ENCODE measurements at places on chromosomes 7 and 10. TPM values are rescaled to one million over a fixed set of nuclear protein-coding genes. Genes with fewer than 3 reads are reported as not detected.

Gene SHOC2
- total RNA-seq: 21.6 TPM

Gene SPDYE9
- total RNA-seq: not detected

Gene CLRN3
- not detected for total RNA-seq

Gene CRCP
- 20.3 TPM for total RNA-seq

Gene NKX1-2
- 57.7 TPM for total RNA-seq

Gene FAM131B
- 24.0 TPM for total RNA-seq

Gene AZGP1
- 2.7 TPM for total RNA-seq

Gene MYO1G
- total RNA-seq: 0.48 TPM

Gene AGR2
- 1.6 TPM for total RNA-seq

Gene HKDC1
- total RNA-seq: not detected

DNA sequence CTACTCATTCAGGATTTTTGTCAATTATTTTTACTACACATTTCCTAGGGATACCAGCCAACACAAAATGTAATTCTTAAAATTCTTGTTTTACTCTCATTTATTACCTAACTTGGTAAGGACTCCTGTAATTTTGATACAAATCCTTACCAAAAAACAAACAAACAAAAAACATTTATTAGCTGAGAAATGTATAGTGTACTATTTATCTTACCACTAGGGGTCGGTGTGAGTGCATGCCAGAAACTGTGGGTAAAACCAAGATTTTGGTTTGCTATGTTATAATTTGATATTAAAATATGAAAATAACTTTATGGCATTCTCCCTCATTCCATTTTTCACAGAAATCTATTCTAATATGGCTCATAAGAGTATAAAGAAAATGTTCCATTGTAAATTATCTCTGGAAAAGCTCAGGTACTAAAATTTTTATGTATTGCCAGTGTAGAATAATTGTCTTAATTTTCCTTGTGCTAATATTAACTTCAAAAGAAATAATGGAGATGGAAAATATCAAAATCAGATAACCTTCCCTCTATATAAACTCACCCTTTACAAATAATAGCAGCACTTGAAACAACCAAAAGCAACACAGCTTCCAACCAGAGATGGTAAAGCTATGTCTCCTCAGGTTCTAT, 290.8 kb upstream of the PCDH15 start:
- no peak for DNase-seq
- no peak overlapping the region for H3K27ac ChIP-seq
- no peaks in the 10 kb centered on the region for H3K36me3 ChIP-seq
- no peak overlapping the region for H3K4me3 ChIP-seq

DNA sequence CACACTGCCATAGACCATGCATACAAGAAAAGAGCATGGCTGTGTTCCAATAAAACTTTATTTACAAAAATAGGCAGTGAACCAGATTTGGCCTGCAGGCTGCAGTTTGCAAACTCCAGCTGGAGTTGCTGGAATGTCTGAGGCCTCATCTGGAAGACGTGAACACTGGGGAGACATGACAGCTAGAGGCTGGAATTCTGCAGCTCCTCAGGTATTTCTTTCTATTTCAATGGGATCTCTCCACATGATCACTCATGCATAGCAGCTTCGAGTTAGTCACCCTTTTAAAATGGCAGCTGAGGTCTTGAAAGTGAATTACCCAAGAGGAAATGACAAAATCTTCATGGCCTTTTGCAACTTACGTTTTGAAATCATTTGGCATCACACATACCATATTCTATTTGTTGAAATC, 52.6 kb upstream of the BET1 start:
- no peaks in the 10 kb centered on the region for H3K27me3 ChIP-seq
- H3K4me1 ChIP-seq: peaks cover 30% of the 10 kb centered on the region
- H3K36me3 ChIP-seq: no peaks in the 10 kb centered on the region
- no peak overlapping the region for H3K27ac ChIP-seq

- peaks cover 2% of the 10 kb centered on the region for H3K27me3 ChIP-seq
- H3K4me1 ChIP-seq: 0 out of 2 replicates have a peak, but pooled peaks cover 5% of the 10 kb centered on the region
- H3K27ac ChIP-seq: no peak overlapping the region
- H3K36me3 ChIP-seq: no peaks in the 10 kb centered on the region
- no peak for DNase-seq
Measured at GRCh38 chr10:84063440-84063839, 75.9 kb upstream of the GHITM start.

GRCh38 chr7:152624228-152624627, 51.7 kb downstream of the XRCC2 start:
- DNase-seq: no peak
- no peak overlapping the region for H3K4me3 ChIP-seq
- H3K36me3 ChIP-seq: no peaks in the 10 kb centered on the region
- no peaks in the 10 kb centered on the region for H3K27me3 ChIP-seq
- no peak overlapping the region for H3K27ac ChIP-seq

DNA sequence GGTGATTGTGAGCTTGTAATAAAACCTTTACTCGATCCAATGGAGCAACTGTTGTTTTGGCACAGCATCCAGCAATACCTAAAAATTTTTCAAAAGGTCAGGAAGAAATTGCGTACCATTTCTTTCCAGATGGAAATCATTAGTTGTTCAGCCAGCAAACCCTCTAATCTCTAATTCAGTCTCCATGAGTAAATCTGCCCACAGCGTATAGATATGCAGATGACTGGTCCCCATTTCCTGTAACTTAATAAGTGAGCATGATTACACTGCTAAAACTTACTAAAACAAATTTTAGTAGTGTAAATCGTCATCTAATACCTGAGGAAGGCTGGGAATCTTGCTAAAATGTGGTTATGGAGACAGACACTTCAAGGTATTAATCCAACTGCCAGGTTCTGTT, 10.6 kb downstream of the SLC25A16 start:
- H3K27ac ChIP-seq: peak overlapping the region; percentile 22
- H3K36me3 ChIP-seq: no peaks in the 10 kb centered on the region
- no peak for DNase-seq

- H3K4me1 ChIP-seq: no peaks in the 10 kb centered on the region
- no peaks in the 10 kb centered on the region for H3K27me3 ChIP-seq
- no peak overlapping the region for H3K4me3 ChIP-seq
Measured at GRCh38 chr10:121865554-121865953, 62.3 kb downstream of the ATE1 start.

GRCh38 chr10:110881905-110882304, 10.2 kb downstream of the PDCD4 start:
- no peak overlapping the region for H3K4me3 ChIP-seq

DNA sequence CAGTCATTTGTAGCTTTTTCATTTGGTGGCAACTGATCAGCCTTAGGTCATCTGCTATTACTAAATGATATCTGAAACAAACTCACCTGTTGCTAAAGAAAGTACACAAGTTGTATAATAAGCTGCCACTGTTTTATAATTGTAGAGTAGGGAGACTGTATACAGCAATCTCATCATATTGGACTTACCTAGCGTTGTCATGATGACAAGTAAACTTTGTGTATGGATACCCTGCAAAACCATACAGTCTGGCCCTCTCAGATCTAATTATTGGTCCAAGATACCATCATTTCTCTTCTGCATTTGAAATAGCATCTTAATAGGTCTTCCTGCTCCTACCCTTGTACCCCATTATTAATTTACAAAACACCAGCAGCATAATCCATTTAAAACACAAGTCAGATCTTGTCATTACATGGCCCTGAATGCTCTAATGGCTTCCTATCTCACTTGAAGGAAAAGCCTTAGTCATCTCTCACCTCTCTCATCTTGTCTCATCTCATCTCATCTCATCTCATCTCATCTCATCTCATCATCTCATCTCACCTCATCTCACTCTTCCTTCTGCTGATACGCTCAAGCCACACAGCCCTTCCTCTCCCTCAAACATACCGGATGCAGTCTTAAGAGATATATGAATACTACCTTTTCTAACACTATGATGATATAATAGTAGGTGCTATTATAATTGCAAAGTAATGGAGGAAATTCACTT, 540.6 kb downstream of the MDFIC start:
- H3K4me3 ChIP-seq: no peak overlapping the region
- no peaks in the 10 kb centered on the region for H3K27me3 ChIP-seq
- no peak for DNase-seq
- no peak overlapping the region for H3K27ac ChIP-seq

DNA sequence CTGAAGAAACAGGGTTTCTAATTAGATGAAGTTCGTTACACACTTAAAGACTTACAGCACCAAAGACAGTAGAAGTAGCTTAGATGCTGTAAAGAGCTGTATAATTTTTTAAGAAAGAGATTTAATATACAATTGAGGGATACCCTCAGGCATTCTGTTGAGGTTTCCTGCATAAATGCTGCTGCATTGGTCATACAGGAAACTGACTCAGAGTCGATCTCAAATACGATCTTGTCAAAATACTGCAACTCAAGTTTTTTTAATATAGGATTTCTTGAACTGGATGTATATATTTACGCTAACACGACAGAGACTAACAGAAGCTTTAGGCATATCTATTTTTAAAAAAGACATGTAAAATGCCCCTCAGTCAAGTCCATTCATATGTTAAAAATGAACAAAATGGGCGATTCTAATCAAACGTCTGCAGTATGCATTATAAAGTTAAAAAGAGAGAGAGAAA, 2.4 kb upstream of the ARID5B start:
- DNase-seq: no peak
- H3K27me3 ChIP-seq: peaks cover 51% of the 10 kb centered on the region
- peak overlapping the region; percentile 93 for H3K4me3 ChIP-seq

GRCh38 chr10:25573316-25573715, 360.7 kb upstream of the MYO3A start:
- H3K27me3 ChIP-seq: no peaks in the 10 kb centered on the region
- H3K36me3 ChIP-seq: no peaks in the 10 kb centered on the region
- no peak overlapping the region for H3K27ac ChIP-seq
- H3K4me3 ChIP-seq: no peak overlapping the region
- DNase-seq: no peak
- peaks cover 8% of the 10 kb centered on the region for H3K4me1 ChIP-seq

DNA sequence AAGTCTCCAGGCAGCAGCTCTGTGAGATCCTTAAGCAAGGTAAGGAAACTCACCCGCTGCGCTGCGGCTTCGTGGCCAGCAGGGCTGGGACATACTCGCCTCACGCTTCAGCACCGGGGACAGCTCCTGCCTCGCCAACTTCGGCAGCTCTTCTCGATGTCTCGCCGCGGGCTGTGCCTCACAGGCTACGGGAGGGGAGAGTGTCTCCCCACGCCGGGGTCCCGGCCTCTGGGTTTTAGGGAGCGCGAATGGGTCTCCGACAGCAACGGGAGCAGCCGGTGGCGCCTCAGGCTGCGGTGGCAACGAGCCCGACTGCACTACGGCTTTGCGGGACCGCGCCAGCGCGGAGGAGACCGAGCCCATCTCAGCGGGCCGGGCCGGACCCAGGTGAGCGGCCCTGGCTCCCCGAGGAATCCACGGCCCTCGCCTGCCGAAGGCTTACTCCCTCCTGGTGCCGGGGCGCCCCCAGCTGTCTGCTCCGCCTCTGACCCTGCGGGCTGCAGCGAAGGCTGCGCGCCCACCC, 62.4 kb downstream of the LSM5 start:
- peaks cover 83% of the 10 kb centered on the region for H3K27me3 ChIP-seq
- peak; percentile 96 for DNase-seq
- H3K36me3 ChIP-seq: no peaks in the 10 kb centered on the region
- no peak overlapping the region for H3K27ac ChIP-seq

GRCh38 chr7:57202274-57202673, 70.0 kb upstream of the ZNF479 start:
- no peak overlapping the region for H3K4me3 ChIP-seq
- H3K36me3 ChIP-seq: peaks cover 40% of the 10 kb centered on the region
- no peak for DNase-seq

GRCh38 chr7:116180302-116180701, 30.0 kb upstream of the TES start:
- H3K27me3 ChIP-seq: peaks cover 11% of the 10 kb centered on the region
- no peaks in the 10 kb centered on the region for H3K4me1 ChIP-seq
- peaks cover 1% of the 10 kb centered on the region for H3K36me3 ChIP-seq
- no peak overlapping the region for H3K27ac ChIP-seq

GRCh38 chr10:10513067-10513466, 504.6 kb upstream of the CELF2 start:
- H3K27ac ChIP-seq: no peak overlapping the region
- 0 out of 2 replicates have a peak, but pooled peaks cover 6% of the 10 kb centered on the region for H3K4me1 ChIP-seq
- H3K36me3 ChIP-seq: no peaks in the 10 kb centered on the region

DNA sequence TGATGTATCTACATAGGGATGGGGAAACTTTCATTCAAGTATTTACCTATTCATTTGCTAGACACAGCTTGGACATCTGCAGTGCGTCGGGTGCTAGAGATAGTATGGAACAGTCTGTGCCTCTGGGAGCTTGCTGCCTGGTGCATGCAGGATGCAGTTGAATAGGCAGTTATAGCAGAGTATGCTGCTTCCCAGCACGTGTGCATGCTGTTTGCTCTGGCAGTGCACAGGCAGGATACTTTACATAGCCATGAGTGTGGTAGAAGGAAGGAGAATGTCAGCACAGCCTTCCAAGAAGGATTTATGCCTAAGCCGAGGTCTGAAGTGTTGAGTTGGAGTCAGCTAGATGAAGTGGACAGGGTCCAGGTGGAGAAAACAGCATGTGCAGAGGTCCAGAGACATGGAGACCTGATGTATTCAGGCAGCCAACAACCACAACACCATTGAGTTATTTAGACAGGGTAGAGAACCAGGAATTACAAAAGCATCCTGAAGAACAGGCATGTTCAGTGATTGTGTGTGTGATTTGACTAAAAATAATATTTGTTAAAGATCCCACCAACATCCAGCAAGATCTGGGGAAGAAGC, 8.1 kb downstream of the MAP3K8 start:
- no peak overlapping the region for H3K4me3 ChIP-seq
- DNase-seq: no peak
- no peak overlapping the region for H3K27ac ChIP-seq
- H3K27me3 ChIP-seq: no peaks in the 10 kb centered on the region
- peaks cover 22% of the 10 kb centered on the region for H3K4me1 ChIP-seq

- H3K4me3 ChIP-seq: no peak overlapping the region
- H3K4me1 ChIP-seq: peaks cover 3% of the 10 kb centered on the region
- no peaks in the 10 kb centered on the region for H3K36me3 ChIP-seq
- H3K27ac ChIP-seq: no peak overlapping the region
Measured at GRCh38 chr10:48894911-48895802, 44.5 kb downstream of the LRRC18 start.

DNA sequence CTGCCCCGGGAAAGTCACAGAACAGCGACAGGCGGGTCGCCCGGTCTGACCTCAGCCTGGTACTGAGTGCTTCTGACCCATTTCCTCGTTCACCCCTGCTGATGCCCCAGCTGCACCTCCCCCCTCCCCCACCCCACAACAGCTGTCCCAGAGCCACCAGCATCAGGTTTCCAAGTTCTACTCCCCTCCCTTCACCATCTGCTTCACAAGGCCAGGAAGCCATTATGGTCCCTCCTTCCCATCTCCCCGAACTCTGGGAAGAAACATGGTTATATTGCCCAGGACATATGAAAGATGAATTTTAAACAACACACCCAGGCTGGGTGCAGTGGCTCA, 301.9 kb upstream of the GALNT17 start:
- H3K36me3 ChIP-seq: peaks cover 10% of the 10 kb centered on the region
- DNase-seq: no peak
- H3K27me3 ChIP-seq: no peaks in the 10 kb centered on the region
- peaks cover 16% of the 10 kb centered on the region for H3K4me1 ChIP-seq
- H3K4me3 ChIP-seq: no peak overlapping the region

- DNase-seq: no peak
- no peak overlapping the region for H3K27ac ChIP-seq
- H3K27me3 ChIP-seq: no peaks in the 10 kb centered on the region
- peaks cover 27% of the 10 kb centered on the region for H3K4me1 ChIP-seq
- H3K36me3 ChIP-seq: no peaks in the 10 kb centered on the region
Measured at GRCh38 chr10:86747796-86748581, 8.4 kb upstream of the BMPR1A start.
